ENCODE measurements at places on chromosomes 1 and 21.

GRCh38 chr1:113928187-113928930 is 765 bp upstream of the HIPK1 start:
- peak; percentile 46 for DNase-seq

DNA sequence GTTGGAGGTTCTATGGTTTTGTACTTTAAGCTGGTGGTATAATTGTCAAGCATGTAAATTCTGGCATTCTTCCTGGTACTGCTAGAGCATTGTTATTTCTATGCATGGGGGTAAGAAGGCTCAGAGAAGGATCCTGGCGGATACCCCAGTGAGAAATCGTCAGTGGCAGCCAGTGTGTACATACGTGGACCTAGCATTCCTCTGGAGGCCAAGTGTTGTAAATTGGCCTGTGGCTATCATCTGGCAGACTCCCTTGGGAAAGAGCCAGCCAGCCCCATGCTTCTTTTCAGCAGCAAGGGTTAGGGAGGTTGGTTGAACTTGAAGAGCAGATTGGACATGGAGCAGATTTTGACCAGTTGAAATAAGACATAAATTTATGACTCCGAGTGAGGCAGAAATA is 5.2 kb upstream of the AGO3 start:
- no peak for DNase-seq

GRCh38 chr1:194818674-194819073 is 1632.3 kb upstream of the B3GALT2 start:
- no peak for DNase-seq

- peak; percentile 48 for DNase-seq
Measured at GRCh38 chr1:6962478-6962995, 177.3 kb downstream of the CAMTA1 start.

GRCh38 chr1:9596415-9597123 is 7.9 kb downstream of the TMEM201 start:
- DNase-seq = no peak

DNA sequence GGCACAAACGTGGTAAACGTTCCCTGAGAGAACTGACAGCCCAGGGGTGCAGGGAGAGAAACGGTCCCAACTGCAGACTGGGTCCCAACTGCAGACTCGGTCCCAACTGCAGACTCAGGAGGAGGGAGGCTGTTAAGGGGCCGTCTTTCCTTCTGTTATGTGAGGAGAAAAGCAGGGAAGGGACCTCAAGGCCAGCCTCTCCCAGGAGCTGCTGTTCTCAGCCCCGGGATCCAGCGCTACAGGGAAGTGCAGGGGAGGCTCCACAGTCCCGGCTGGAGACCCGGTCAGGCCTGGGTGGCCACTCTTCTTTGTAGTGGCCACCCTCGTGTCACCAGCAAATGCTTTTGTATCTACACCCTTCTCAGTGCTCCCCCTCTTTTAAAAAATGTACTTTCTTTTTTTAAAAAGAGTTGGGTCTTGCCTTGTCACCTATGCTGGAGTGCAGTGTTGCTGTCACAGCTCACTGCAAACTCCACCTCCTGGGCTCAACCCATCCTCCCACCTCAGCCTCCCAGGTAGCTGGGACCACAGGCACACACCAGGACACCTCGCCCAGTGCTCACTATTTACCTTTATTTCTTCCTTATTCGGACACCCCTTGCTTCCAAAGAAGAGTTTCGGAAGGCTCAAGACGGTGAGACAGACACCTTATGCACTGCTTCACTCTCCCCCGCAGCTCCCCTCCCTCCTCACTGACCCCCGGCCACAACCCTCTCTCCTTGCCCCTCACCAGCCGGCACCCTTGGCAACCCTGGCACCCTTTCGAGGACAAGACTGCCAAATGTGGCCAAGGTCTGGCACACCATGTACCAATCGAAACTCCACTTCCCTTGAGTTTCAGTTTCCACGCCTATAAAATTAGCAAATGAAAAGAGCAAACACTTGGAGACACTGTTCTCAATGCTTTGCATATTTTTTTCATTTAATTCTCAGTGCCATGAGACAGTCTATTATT is 21.8 kb downstream of the CAPN2 start:
- no peak for DNase-seq

GRCh38 chr21:28928578-28929420 is 63.9 kb downstream of the LTN1 start:
- DNase-seq = peak; percentile 55

DNA sequence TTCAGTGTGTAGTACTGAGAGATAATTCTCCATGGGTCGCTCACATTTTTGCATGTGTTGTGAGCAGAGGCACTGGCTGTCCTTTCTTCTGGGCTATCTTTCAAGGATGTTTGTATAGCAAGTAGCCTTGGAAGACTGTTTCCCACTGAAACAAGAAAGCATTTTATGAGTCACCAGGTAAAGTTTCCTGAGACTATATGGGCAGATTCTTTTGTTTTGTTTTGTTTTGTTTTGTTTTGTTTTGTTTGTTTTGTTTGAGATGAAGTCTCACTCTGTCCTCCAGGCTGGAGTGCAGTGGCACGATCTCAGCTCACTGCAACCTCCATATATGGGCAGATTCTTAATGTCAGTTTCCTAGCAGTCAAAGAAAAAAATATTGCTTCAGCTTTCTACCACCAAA is 912.6 kb downstream of the TTLL7 start:
- no peak for DNase-seq

DNA sequence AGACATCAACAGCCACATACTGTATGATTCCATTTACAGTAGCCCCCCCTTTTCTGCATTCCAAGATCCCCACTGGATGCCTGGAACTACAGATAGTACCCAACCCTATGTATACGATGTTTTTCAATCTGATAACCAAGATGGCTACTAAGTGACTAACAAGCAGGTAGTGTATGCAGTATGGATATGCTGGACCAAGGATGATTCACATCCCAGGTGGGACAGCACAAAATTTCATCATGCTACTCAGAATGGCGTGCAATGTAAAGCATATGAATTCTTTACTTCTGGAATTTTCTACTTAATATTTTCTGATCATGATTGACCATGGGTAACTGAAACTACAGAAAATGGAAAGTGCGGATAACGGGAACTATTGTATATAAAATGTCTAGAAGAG is 30.0 kb upstream of the MRPS6 start:
- no peak for DNase-seq

- no peak for DNase-seq
Measured at GRCh38 chr1:231108516-231109302, 53.1 kb upstream of the TRIM67 start.

- no peak for DNase-seq
Measured at GRCh38 chr1:116112388-116113140, 1.4 kb downstream of the MAB21L3 start.

GRCh38 chr21:33266789-33267135 is 595 bp downstream of the IL10RB start:
- DNase-seq = no peak

- DNase-seq = no peak
Measured at GRCh38 chr21:36948686-36949085, 17.8 kb downstream of the HLCS start.

DNA sequence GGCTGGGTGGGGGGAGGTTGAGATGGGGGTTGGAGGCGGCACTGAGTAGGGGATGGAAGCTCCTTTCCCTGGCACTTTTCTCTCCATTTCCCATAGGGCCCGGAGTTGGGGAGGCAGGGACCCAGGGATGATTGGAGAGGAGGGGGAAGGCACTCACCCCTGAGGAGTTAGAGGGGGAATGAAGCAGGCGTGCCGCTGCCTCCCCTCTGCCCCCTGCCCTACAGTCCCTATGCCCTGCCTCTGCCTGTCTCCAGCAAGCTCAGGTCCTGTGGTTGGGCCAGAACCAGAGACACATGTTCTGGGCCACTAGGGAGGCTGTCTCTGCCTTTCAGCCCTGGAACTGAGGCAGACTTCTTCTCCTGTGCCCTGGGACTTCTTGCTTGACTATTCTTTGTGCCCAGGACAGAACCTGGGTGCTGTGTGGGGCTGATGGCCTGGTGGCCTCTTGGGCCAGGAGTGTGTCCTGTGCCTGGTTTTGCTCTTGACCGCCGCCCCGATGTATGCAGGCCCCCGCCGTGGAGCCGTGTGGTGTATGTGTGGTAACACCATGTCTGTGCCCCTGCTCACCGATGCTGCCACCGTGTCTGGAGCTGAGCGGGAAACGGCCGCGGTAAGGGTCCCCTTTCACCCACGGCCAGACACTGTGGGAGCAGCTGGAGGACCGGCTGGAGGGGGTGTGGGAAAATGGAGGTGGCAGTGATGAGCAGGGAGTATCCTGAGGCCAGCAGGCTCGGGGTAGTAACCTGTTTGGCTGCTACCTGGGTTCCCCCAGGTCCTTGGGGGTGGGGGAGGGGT is 1.4 kb downstream of the LYPLA2 start:
- DNase-seq = no peak

DNA sequence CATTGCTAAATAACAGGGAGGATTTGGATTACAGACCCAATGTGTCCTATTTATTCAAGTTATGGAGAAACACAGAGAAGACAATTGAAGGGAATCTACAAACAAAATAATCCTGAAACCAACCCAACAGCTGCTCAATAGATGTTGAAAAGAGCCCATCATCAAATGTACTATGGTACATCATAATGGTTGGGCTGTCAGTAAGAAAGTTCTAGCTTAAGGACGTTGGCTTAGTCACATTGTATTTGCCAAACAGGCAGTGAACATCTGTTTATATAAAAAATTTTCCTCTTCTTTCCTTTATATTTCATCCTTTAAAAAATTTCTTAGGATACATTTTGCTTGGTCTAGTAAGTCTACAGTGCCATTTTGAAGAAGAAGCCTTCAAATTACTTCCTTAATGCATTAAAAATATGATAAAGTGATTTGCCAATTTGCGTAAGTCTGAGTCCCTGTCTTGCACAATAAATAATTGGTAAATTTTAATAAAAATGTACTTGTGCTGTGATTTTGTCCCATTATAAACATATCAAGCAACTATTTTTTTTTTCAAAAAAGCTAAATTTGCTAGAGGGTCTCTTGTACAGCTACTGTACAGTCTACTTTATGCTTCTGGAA is 14.4 kb downstream of the MAP3K7CL start:
- DNase-seq = no peak

DNA sequence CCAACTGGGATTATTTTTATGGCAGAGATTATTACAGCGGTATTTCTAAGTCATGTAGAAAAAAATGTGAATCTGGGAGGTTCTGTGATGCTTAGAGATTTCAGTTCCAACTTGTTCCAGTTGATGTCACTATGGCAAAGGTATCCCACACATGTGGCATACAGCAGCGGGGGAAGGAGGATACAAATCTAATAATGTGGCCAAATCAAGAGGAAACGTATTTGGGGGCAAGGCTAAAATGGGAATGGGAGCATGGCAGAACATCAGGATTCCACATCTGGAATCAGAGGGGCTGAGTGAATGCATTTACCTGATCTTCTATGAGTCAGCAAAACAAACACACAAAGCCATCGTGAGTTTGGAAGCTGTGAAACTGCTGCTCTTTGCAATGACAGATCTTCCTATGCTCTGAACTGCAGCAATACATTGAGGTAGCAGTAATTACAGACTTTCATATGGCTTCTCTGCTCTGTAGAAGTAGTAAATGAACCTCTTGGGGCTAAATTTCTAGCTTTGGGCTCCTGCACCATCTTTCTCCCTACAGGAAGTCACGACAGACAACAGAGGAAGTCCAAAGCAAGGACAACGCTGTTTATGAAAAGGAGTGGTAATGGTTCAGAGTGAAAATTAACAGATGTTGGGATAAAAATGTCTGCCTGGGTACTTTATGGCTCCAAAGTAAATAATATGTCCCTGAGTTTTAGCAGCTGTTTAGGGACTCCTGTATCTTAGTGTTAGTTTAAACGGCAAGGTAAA is 55.5 kb downstream of the GABPA start:
- DNase-seq = peak; percentile 29

DNA sequence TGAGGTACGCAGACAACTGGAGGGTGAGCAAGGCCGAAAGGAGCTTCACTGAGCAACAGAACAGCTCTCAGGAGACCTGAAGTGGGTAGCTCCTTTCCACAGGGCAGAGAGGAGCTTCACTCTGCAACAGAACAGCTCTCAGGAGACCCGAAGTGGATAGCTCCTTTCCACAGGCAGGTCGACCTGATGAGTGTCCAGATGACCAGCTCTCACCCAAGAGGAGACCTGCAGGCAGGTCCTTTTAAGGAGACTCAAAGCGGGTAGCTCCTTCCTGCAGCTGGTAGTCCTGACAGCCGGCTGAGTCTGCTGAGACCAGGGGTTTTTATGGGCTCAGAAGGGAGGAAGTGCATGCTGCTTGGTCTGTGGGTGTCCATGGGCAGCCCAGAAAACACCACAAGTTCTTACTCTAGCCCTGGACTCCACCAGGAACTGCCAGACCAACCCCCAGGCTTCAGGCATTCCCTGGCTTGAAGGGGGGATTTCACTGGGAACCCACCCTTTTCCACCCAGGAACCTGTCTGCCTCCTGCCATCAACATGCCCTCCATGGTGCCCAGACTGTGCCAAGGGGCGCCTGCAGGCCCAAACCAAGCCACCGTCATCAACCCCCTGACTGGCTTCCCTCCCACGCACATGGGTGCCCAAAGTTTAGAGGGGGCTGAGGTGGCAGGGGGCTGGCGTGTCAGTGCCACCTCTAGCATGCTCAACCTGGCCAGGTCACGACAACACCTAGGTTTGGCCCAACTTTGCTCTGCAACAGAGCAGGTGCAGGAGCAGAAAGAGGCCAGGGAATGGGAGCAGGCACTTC is 43.6 kb downstream of the ZBTB8OS start:
- DNase-seq = no peak

- DNase-seq = no peak
Measured at GRCh38 chr1:27010226-27010994, 2.2 kb downstream of the TENT5B start.

- no peak for DNase-seq
Measured at GRCh38 chr1:10632691-10633090, 157.9 kb downstream of the PEX14 start.

- DNase-seq = no peak
Measured at GRCh38 chr1:12148160-12148957, 18.4 kb upstream of the TNFRSF1B start.

DNA sequence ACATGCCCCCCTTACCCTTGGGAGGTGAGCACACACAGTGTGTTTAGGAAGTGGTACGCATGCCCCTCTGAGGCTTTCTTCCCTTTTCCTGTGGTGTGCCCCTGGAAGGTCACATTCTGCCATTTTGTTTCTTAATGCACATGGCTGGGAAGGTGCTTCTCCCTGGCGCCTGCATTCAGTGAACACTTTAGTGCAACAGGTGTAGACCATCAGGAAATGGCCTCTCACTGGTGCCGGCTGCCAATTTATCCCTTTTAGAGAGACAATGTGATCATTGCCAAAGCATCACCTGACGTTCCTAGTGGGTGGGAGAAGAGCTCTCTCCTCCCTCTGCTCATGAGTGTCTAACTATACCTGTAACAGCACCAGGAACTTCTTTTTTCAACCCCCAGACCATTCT is 51.8 kb upstream of the PDE9A start:
- no peak for DNase-seq

DNA sequence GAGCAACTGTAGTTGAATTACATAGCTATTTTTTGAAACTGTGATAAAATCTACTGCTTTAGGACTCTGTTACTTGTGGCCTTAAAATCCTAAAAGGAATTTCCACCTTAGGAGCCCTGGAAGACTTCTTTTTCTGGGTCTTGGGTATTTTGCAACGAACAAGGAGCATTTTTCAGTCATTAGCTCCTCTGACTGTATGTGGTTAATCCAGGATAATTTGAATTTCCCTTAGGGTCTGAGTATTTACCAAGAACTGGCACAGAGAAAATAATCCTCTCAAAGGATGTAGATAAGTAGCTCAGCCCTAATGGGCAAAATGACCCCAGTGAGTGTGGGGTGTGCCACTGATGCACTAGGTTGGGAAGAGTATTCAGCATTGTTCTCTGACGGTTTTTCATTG is 170.4 kb downstream of the VAV3 start:
- DNase-seq = no peak

GRCh38 chr21:46137908-46138307 is 17.5 kb downstream of the FTCD start:
- DNase-seq = no peak

Measured in hematopoietic multipotent progenitor cell treated with erythropoietin and hydrocortisone succinate and interleukin-3 and kit ligand, for 8 days (in vitro differentiated cells).